Brain (organoid and tissue), 16 donors: ENCODE measurements at places on chromosomes 5 and 9. TPM values are rescaled to one million over a fixed set of nuclear protein-coding genes. Genes with fewer than 3 reads are reported as not detected.

The CD14 gene
- polyA plus RNA-seq, result 22.3 TPM

The IL4 gene
- polyA plus RNA-seq, result not detected

The CMYA5 gene
- 0.42 TPM for polyA plus RNA-seq

The SECISBP2 gene
- polyA plus RNA-seq, result 39.1 TPM

The KCNIP1 gene
- polyA plus RNA-seq, result 14.4 TPM

The DOCK8 gene
- 1.3 TPM for polyA plus RNA-seq

The SEMA5A gene
- 2.5 TPM for polyA plus RNA-seq

The DNAH5 gene
- 0.41 TPM for polyA plus RNA-seq

The MLANA gene
- not detected for polyA plus RNA-seq

The TCF7 gene
- 5.9 TPM for polyA plus RNA-seq

The PSAT1 gene
- polyA plus RNA-seq, result 164 TPM

The FAM151B gene
- 0.58 TPM for polyA plus RNA-seq

The ENTPD2 gene
- 66.8 TPM for polyA plus RNA-seq

The MARCHF11 gene
- polyA plus RNA-seq, result 10.4 TPM

The ABCA1 gene
- 0.90 TPM for polyA plus RNA-seq

The PCDHB8 gene
- 5.9 TPM for polyA plus RNA-seq

The ADAMTS12 gene
- polyA plus RNA-seq, result 0.24 TPM

The RGMB gene
- 24.9 TPM for polyA plus RNA-seq

The CDX1 gene
- polyA plus RNA-seq, result not detected

The ZNF483 gene
- polyA plus RNA-seq, result 2.9 TPM

The LCN2 gene
- not detected for polyA plus RNA-seq

The PLPPR1 gene
- polyA plus RNA-seq, result 7.1 TPM

The TSLP gene
- 1.1 TPM for polyA plus RNA-seq

The CORO2A gene
- 4.4 TPM for polyA plus RNA-seq

The CAMK2A gene
- 116 TPM for polyA plus RNA-seq

The KIF4B gene
- not detected for polyA plus RNA-seq

The C9orf153 gene
- polyA plus RNA-seq, result not detected

The SLC1A3 gene
- polyA plus RNA-seq, result 202 TPM

The PCDHB15 gene
- polyA plus RNA-seq, result 3.0 TPM

The TMEM38B gene
- 14.4 TPM for polyA plus RNA-seq

The C5orf58 gene
- not detected for polyA plus RNA-seq
